Left lung (tissue), 14 donors: ENCODE measurements at places on chromosomes 12 and 14. TPM values are rescaled to one million over a fixed set of nuclear protein-coding genes. Genes with fewer than 3 reads are reported as not detected.
A peak's percentile ranks its signal among the peaks of the same experiment; 100 is the strongest.

DNA sequence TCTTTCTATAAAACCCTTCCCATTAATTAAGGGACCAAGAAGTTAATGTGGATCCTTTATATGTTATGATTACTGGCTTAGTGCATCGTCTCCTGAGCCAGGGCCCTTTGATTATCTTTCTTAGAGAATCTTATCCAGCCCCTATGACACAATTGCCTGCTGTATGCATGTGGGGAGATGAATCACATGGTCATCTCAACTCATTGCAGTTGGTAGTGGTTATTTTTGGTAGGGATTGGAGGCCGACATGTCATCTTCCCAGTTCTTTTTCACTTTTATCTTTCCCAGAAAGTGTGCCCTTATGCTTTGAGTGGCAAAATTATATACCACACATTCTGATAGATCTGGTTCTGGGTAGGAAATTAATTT lies 26.0 kb downstream of the ZNF664 start:
- no peaks in the 10 kb centered on the region for H3K27me3 ChIP-seq
- DNase-seq, result peak; percentile 51
- no peak overlapping the region for H3K27ac ChIP-seq
- H3K4me3 ChIP-seq, result no peak overlapping the region

DNA sequence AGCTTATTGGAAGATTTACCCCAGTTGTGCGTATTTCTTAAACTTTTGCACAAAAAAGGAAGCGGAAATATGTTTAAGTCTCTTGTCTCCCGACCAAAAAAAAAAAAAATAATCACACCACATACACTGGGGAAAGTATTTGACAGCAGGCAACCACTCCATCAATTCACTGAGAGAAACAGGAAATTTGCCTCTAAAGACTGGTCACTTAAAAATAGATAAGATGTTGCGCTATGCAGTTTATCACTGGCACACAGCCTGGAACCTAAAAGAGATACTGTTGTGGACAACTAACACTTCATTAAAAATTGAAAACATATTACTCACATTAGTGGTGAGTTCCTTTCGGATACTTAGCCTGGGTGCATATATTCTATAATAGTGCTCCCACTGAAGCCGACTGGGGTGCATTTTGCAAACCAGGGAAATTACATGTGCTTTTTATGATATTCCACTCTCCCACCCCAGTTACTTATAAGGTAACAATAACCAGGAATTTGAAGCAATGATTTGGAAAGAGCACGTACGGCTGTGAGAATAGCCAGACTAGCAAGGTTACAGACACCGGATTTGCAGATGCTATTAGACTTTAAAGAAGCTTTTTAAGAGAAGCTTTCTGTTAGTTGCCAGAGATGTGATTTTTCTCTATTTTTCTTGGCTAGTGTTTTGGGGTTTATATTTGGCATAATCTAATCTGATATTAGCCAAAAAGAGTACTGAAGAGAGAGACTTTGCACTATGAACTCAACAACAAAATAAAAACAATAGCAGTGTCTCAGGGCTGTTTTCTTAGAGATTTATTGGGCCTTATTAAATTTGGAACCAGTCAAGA lies 311.5 kb downstream of the NOVA1 start:
- no peaks in the 10 kb centered on the region for H3K4me1 ChIP-seq
- H3K27me3 ChIP-seq, result no peaks in the 10 kb centered on the region
- no peak overlapping the region for H3K4me3 ChIP-seq
- no peak overlapping the region for H3K27ac ChIP-seq

- H3K4me1 ChIP-seq, result no peaks in the 10 kb centered on the region
- DNase-seq, result no peak
- H3K36me3 ChIP-seq, result no peaks in the 10 kb centered on the region
- no peak overlapping the region for H3K27ac ChIP-seq
Measured at GRCh38 chr12:127677537-127678131, 589.3 kb upstream of the TMEM132C start.

SELPLG gene
- total RNA-seq, result 61.0 TPM

SAMD4A gene
- total RNA-seq, result 22.3 TPM

PTHLH gene
- total RNA-seq, result 0.76 TPM

C1S gene
- total RNA-seq, result 302 TPM
